ENCODE measurements at places on chromosomes 1 and 21.
A peak's percentile ranks its signal among the peaks of the same experiment; 100 is the strongest.

- DNase-seq: no peak
Measured at GRCh38 chr1:117594261-117594990, 11.4 kb upstream of the TENT5C start.

GRCh38 chr1:28359592-28360239 is 9.8 kb upstream of the PHACTR4 start:
- peak; percentile 66 for DNase-seq

- DNase-seq: no peak
Measured at GRCh38 chr1:59767119-59767518, 47.6 kb upstream of the HOOK1 start.

DNA sequence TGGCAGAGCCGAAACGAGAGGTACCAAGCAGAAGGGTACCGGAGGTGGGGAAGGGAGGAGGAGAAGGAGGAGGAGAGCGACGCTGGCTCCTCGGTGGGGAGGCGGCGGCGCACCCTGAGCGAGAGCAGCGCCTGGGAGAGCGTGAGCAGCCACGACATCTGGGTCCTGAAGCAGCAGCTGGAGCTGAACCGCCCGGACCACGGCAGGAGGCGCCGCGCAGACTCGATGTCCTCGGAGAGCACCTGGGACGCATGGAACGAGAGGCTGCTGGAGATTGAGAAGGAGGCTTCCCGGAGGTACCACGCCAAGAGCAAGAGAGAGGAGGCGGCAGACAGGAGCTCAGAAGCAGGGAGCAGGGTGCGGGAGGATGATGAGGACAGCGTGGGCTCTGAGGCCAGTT is 32.4 kb downstream of the STYXL2 start:
- DNase-seq: no peak

DNA sequence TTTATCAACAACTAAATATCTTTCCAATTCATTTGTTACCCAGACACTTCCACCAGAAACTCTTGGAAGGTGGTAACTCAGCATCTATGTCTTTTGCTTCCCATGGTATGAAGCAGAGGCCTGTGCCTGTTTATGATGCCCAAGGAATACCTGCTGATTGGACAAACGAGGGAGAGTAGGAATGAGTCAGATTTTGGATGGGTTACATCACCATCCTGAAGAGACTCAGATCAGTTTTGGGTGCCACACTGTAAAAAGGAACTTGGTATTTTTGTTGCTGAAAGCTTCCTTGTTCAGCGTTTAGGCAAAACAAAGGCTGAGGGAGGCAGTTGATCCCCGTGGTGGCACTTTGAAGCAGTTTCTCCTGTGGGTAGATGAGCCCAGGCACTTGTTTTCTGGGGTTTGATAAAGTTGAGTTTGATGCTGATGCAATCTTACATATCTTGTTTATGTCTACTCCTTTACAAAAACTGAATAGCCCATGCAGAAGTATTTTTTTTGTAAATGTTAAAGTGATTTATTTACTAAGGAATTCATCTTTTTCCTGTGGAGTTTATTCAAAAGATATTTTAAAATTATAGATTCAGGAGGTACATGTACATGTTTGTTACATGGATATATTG is 26.7 kb upstream of the CYP4X1 start:
- DNase-seq: peak; percentile 1

All from fibroblast of mammary gland (primary cell).